ENCODE measurements at places on chromosomes 5 and 9.

- no peak for DNase-seq
These were observed 25.3 kb downstream of the NTNG2 start for GRCh38 chr9:132187121-132187620.

DNA sequence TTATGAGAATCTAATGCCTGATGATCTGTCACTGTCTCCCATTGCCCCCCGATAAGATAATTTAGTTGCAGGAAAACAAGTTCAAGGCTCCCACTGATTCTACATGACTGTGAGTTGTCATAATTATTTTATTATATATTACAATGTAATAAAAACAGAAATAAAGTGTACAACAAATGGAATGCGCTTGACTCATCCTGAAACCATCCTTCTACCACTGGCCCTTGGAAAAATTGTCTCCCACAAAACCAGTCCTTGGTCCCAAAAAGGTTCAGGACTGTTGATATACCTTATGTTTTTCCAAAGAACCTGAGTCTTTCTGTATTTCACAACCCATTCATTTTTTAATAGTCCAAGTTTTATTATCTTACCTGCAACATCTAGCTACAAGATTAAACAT, 403.5 kb downstream of the TAF11L14 start:
- no peak for DNase-seq

- DNase-seq, result no peak
These were observed 992.1 kb downstream of the MAT2B start for GRCh38 chr5:164497311-164498064.

DNA sequence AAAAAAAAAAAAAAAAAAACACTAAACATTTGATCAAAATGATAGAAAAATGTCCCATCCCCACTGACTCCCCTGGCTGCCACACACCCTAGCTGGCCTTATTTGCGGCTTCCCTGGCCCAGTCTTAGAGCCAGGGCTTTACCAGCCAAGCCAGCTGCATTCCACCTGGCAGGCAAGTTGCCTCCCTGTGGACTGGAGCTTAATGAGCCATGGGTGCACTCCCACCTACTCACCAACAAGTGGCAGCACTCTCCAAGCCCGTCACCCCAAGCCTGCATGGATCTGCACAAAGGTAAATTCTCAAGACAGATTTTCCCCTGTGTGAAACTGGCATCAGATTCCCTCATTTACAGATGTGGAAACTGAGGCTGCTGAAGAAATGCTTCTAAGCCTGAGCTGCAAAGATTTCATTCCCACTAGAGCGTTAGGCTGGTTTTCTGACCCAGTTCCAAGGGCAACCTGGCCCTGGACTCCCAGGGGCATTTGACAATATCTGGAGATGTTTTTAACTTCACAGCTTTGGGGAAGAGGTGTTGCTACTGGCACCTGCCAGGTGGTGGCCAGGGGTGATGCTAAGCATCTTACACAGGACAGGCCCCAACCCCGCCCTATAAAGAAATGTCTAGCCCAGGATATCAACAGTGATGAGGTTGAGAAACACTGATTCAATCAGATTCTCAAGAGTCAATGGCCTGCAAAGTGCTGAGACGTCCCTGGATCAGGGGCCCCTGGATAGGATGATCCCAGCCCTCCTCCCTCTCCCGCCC, 21.9 kb upstream of the VDAC1 start:
- peak; percentile 40 for DNase-seq

DNA sequence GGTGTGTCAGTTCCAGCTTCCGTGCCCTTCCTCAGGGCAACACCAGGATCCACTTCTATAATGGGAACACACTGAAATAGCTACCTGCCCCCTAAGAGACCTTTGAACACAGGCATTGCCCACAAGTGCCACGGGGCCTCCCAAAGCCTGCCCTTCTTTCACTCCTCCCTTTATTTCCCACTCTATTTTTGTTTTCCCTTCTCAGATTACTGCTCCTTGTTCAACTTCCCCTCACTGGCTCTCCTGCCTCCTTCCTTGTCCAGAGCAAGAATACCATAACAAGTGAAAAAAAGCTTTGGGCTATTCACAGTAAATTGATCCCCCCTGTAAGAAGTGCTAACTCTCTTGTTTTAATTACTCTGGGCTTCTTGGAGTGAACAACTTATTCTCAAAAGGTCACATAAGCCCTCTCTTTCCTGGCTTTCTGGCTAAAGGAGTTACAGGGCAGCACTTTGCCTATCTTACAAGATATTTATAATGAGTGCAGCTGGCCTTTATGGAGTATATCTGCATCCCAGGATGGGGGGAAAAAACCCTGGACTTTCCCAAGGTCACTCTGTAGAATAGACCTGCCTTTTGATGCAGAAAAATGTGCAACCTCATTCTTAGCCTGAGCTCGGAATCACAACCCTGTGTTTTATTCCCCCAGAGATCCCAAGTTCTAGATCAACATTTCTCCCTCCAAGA, 11.3 kb downstream of the CTXN3 start:
- no peak for DNase-seq

Data from NCI-H1694 treated with DMSO at 0.1 percent for 48 hours (cell line).